GM23338 (cell line): ENCODE measurements at places on chromosomes 7 and 10. TPM values are rescaled to one million over a fixed set of nuclear protein-coding genes. Genes with fewer than 3 reads are reported as not detected.

DNA sequence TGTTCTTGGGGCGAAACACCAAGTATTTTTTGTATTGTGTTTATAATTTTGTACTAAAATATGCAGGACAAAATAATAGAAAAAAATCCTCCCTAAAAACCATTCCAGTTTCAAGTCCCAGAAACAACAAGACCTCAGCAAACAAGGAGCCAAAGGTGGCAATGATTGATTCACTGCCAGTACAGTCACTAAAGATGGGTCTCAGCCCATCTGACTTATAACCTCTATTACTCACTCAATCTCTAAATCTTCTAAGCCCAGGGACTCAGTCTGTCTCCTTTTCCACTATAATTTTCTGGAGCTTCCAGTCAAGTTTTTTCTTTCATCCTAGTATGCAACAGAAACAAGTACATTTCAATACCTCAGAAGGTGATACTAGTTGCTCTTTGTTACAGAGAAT is 33.3 kb downstream of the SNX13 start:
- DNase-seq: no peak
- no peak overlapping the region for H3K27ac ChIP-seq

DNA sequence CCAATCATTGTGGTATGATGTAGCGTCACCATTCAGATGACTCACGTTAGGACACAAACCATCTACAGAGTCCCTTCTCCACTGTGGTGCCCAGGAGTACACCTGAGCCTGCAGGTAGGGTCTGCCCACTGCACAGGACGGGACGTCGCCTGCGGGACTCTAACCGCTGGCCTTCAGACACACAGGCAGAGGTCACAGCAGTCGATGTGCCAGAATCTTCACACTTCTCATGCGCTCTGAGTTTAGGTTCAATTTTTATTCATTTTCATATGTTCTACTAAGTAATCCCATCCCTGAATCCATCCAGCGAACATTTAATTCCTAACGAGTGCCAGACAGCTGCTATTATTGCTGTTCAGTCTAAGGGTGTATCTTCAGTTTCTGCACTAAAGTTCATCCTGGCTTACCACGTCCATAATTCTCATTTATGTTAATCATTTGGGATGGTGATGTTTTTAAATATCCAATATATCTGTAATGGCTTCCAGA is 73.3 kb downstream of the CXCL12 start:
- peak overlapping the region; percentile 51 for H3K4me3 ChIP-seq
- no peaks in the 10 kb centered on the region for H3K36me3 ChIP-seq
- H3K27me3 ChIP-seq: peaks cover 25% of the 10 kb centered on the region
- no peak overlapping the region for H3K27ac ChIP-seq
- DNase-seq: no peak

GRCh38 chr7:132475669-132476116 is 100.6 kb downstream of the PLXNA4 start:
- no peaks in the 10 kb centered on the region for H3K36me3 ChIP-seq
- DNase-seq: peak; percentile 35
- peak overlapping the region; percentile 29 for H3K4me3 ChIP-seq
- H3K4me1 ChIP-seq: peaks cover 24% of the 10 kb centered on the region
- H3K27ac ChIP-seq: no peak overlapping the region
- no peaks in the 10 kb centered on the region for H3K27me3 ChIP-seq

Gene TMEM236
- total RNA-seq: 0.03 and 0.04 TPM in 2 replicates

GRCh38 chr7:159227433-159227832 is 82.8 kb upstream of the VIPR2 start:
- no peak for DNase-seq
- no peak overlapping the region for H3K27ac ChIP-seq
- no peaks in the 10 kb centered on the region for H3K4me1 ChIP-seq
- no peak overlapping the region for H3K4me3 ChIP-seq
- peaks cover 4% of the 10 kb centered on the region for H3K36me3 ChIP-seq

DNA sequence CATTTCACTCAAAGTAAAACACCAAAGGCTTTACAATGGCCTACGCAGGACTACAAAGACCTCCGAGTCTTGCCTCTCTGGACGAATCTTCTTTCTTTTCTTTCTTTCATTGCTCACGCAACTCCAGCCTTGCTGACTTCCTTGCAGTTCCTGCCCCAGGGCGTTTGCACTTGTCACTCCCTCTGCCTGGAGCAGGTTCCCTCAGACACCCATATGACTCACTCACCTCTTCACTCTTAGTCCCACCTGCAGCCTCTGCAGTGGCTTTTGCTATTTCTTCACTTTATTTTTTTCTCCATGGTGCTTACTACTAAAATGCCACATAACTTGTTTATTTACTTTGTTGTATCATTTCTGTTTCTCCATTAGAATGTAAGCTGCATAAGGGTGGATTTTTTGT is 33.1 kb downstream of the GHRHR start:
- no peak for DNase-seq
- no peaks in the 10 kb centered on the region; the same call in 1 of the 2 replicates for H3K36me3 ChIP-seq
- no peak overlapping the region for H3K27ac ChIP-seq
- H3K4me3 ChIP-seq: no peak overlapping the region

- H3K27me3 ChIP-seq: no peaks in the 10 kb centered on the region
- no peak overlapping the region for H3K27ac ChIP-seq
- DNase-seq: no peak
- H3K4me1 ChIP-seq: no peaks in the 10 kb centered on the region
These were observed 25.1 kb downstream of the MKX start for GRCh38 chr10:27720529-27720928.

Gene HTR7
- total RNA-seq: 41.0 and 42.2 TPM in 2 replicates

- DNase-seq: no peak
- H3K27me3 ChIP-seq: no peaks in the 10 kb centered on the region
- H3K4me3 ChIP-seq: no peak overlapping the region
These were observed 18.9 kb upstream of the UNC5B start for GRCh38 chr10:71193516-71193915.

DNA sequence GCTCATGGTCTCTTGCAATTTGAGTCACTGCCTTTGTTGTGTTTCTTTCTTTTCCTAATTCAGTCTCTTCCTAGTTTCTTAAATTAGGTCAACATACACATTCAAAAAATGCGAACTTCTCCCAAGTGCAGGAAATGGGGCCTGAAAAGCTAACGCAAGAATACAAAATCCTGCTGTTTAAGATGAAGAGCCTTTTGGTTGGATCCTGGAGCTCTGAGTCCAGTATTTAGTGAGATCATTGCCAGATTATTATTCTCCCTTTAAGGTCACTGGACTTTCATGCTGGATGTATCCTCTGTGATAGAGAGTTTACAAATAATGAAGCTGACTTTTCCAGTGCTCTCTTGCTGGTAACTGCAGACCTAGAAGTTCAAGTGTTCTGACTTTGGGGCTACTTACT is 401.9 kb upstream of the MKI67 start:
- no peak for DNase-seq
- no peaks in the 10 kb centered on the region for H3K27me3 ChIP-seq
- no peak overlapping the region for H3K4me3 ChIP-seq
- no peaks in the 10 kb centered on the region for H3K36me3 ChIP-seq
- peaks cover 30% of the 10 kb centered on the region for H3K4me1 ChIP-seq

DNA sequence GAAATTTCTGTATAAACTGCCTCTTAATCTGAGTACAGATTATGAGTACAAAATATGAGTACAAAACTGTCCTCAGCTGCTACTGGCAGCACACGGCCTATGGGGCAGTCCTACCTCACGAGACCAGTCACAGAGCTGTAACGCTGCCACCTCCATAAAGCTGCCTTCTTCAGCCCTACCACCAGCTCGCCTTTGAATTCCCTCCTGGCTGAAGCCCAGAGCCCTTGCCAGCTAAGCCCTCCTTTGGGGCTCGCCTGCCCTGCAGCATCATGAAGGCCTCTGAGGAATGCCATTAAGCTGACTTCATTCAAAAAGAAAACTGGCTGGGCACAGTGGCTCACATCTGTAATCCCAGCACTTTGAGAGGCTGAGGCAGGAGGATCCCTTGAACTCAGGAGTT is 180.0 kb upstream of the SH2B2 start:
- no peak for DNase-seq
- H3K36me3 ChIP-seq: peaks cover 8% of the 10 kb centered on the region
- no peak overlapping the region for H3K27ac ChIP-seq
- peaks cover 6% of the 10 kb centered on the region; the same call in 1 of the 2 replicates for H3K4me1 ChIP-seq
- no peak overlapping the region for H3K4me3 ChIP-seq

- no peak for DNase-seq
- H3K27me3 ChIP-seq: no peaks in the 10 kb centered on the region
- H3K36me3 ChIP-seq: no peaks in the 10 kb centered on the region
- no peak overlapping the region for H3K4me3 ChIP-seq
- no peak overlapping the region for H3K27ac ChIP-seq
- no peaks in the 10 kb centered on the region for H3K4me1 ChIP-seq
These were observed 195.4 kb downstream of the COBL start for GRCh38 chr7:51121036-51121790.

DNA sequence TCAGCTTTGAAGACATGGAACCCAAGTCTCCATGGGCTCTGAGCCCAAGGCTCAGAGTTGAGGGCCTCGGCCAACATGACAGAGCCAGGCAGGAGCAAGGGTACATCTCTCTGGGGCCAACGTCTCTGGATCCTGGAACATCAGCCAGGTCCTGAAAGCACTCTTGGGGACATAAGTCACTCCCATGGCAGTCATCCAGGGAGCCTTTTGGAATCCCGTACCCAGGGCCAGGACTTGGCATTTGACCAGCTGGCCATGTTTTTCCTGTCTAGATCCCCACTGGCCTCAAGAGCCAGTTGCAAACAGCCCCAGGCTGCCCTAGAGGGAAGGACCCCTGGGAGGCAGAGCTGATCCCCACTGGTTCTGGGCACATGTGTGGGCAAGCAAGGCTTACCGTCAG is 4.3 kb upstream of the CXCL12 start:
- no peak overlapping the region for H3K4me3 ChIP-seq
- peaks cover 3% of the 10 kb centered on the region; the same call in 1 of the 2 replicates for H3K4me1 ChIP-seq
- no peaks in the 10 kb centered on the region; the same call in 1 of the 2 replicates for H3K36me3 ChIP-seq
- no peak overlapping the region for H3K27ac ChIP-seq
- peaks cover 27% of the 10 kb centered on the region for H3K27me3 ChIP-seq

Gene NPTX2
- 24.1 and 29.9 TPM in 2 replicates for total RNA-seq

Gene ZNF487
- total RNA-seq: 1.0 and 4.6 TPM in 2 replicates

- H3K4me1 ChIP-seq: no peaks in the 10 kb centered on the region
- H3K27ac ChIP-seq: no peak overlapping the region
- no peak overlapping the region for H3K4me3 ChIP-seq
- no peak for DNase-seq
- no peaks in the 10 kb centered on the region for H3K36me3 ChIP-seq
These were observed 52.4 kb downstream of the NOC3L start for GRCh38 chr10:94310369-94310768.

Gene GPR15LG
- not detected in 2 replicates for total RNA-seq

DNA sequence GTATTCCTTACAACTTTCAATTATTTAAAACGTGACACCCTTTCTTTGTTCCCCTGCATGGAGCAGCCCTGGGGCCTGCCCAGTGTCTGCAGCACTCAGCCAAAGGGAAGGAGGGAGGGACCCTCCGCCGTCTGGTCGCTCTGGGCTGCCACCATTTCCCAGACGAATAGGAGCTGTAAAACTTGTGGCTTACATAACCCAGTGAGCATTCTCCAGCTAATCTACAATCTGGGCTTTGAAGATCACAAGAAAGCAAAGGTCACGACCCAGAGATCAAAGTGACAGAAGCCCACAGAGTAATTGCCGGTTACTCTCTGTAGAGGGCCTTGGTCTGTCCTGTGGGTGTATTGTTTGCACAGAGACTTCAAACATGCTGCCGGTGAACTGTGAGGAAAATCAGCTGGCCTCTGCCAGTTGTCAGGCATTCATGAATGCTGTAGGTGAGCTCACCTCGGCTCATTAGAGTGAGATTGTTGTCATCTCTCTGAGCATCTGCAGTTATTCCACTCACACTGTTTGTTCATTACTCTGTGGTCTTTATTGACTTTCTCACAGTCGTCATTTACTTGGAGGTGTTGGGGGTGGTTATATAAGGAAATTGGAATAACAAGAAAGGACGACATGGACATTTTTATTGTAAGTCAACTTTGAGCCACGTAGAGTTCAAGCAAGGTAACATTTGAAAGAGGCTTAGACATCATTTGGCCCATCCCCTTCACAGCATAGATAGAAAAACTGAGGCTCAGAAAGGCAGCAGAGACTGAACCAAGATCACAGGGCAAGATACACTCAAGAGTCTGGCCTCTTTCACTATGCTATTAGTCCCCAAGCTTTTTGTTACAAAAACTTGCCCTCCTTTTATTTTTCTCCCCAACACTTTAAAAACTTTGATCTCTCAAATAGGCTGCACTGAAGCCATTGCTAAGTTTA is 619.8 kb downstream of the LRMDA start:
- no peak overlapping the region for H3K27ac ChIP-seq
- no peak overlapping the region for H3K4me3 ChIP-seq
- H3K27me3 ChIP-seq: no peaks in the 10 kb centered on the region
- H3K4me1 ChIP-seq: no peaks in the 10 kb centered on the region
- H3K36me3 ChIP-seq: no peaks in the 10 kb centered on the region
- peak; percentile 6 for DNase-seq
